ENCODE measurements at places on chromosomes 11 and 22.
A peak's percentile ranks its signal among the peaks of the same experiment; 100 is the strongest.

- DNase-seq = no peak
These were observed 522 bp downstream of the TOB2 start for GRCh38 chr22:41446057-41446501.

DNA sequence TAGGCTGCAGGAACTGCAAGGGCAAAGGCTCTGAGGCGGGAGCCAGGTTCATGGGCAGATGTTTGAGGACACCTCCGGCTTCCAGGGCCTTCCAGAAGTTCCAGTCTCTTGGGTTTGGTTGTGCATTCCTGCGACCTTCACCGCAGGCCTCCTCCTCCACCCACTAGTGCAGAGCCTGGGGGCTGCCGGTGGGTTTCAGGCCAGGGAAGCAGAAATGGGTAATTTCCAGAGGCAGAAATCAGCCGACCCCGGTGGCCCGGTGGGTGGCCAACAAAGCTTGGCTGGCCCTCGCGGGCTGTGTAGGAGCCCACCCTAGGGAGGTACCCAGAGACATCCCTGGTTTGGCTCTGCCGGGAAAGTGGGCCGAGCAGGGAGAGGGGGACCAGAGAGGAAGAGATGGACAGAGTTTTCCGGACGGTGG is 417 bp upstream of the PHETA2 start:
- DNase-seq = no peak

DNA sequence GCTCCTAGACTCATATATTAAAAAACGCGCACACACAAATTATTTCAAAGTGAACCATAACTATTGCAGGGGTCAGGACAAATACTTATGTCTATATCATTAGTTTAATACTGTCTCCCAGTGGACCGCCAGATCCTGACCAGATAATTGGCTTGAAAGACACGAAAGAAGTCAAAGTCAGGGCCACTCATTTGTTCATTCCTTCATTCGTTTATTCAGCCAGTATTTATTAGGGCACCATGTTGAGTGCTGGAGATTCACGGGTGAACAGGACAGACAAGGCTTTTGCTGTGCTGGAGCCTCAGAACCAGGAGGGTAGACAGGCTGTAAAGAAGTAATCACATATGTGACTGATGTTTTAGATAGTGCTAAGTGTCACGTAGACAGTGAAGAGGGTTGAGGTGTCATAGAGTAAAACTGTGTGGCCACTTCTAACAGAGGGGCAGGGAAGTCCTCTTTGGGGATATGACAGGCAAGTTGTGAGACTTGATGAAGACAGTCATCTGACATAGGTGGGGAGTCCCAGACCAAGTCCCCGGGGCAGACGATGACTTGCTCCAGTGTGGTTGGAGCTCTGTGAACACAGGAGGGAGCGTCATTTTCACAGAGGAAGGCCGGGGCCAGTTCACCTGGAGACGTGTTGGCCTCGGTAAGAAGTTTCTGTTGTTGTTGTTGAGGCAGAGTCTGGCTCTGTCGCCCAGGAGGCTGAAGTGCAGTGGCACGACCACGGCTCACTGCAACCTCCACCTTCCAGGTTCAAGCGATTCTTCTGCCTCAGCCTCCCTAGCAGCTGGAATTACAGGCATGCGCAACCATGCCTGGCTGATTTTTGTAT is 25.9 kb downstream of the RBX1 start:
- DNase-seq = no peak

GRCh38 chr22:40797427-40797826 is 21.7 kb downstream of the SLC25A17 start:
- no peak for DNase-seq

GRCh38 chr11:122202951-122203456 is 87.0 kb upstream of the BLID start:
- DNase-seq = no peak

DNA sequence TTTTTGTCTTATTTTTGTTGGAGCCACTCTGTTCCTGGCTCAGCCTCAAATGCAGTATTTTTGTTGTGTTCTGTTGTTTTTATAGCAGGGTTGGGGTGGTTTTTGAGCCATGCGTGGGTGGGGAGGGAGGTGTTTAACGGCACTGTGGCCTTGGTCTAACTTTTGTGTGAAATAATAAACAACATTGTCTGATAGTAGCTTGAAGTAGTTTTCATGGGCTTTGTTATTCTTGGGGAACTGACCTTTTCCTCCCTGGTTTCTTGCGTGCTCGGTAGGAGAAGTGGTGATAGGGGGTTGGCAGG is 6.0 kb upstream of the MCM5 start:
- DNase-seq = no peak

GRCh38 chr11:35173011-35173511 is 34.1 kb downstream of the CD44 start:
- DNase-seq = no peak

DNA sequence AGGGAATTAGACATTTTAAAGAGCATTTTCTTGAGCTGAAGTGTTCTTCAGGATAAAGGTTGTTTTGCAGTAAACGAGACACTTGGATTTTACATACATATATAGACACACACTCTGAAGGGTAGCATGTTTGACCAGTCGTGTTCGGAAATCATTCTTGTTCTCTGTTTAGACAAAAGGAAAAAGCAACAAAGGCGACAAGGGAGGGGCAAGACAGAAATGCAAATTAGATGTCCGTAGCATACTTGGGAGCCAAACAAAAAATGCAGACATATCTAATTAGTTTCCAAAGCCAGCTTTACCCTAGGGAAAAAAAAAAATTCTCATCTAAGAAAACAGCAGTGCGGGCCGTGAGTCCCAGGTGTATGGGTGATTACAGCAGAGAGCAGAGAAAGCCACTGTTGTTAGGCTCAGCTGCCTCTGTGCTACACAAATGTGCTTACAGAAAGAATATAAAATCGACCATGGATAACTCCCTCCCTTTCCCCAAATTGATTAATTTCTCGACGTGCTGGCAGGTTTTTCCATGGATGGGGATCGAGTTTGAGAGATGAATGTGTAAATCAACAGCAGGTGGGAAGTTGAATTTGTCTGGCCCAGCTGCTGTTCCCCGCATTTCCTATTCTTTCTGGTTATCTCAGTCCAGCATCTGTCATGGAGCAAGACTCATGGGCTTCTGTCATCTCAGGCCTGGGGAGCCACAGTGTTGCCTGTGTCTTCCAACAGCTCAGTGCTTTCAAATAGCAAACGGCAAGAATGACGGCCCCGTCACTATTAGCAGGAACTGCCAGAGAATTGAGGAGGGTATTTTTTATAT is 176.5 kb upstream of the TTC12 start:
- DNase-seq = no peak

GRCh38 chr11:9266926-9267325 is 1.8 kb upstream of the DENND5A start:
- no peak for DNase-seq

GRCh38 chr22:44461614-44462013 is 36.4 kb downstream of the RTL6 start:
- DNase-seq = no peak

DNA sequence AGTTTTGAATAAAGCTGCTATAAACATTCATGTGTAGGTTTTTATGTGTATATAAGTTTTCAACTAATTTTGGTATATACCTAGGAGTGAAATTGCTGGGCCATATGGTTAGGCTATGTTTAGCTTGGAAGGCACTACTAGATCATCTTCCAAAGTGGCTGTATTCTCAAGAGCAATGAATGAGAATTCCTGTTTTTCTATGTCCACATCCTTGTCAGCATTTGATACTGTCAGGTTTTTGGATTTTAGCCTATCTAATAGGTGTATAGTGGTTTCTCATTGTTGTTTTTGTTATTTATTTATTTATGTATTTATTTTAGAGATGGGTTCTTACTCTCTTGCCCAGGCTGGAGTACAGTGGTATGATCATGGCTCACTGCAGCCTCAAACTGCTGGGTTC is 26.3 kb upstream of the CLTCL1 start:
- no peak for DNase-seq

- DNase-seq = peak; percentile 38
These were observed 513.1 kb downstream of the MIAT start for GRCh38 chr22:27170491-27170890.

- no peak for DNase-seq
These were observed 8.0 kb downstream of the MYO7A start for GRCh38 chr11:77136074-77136473.

DNA sequence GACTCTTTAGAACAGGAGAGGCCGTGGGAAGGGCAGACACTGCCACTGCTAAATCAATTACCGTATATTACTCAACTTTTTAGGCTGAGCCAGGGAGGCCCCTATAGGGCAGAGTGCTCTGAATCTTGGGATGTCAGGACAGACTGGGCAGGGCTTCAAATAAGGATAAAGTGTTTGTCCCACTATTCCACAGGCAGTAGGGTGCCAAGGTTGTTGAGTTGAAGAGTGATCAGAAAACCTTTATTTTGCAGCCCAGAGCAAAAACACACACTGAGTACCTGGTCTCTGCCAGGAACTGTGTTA is 1.6 kb upstream of the B4GAT1 start:
- DNase-seq = no peak

DNA sequence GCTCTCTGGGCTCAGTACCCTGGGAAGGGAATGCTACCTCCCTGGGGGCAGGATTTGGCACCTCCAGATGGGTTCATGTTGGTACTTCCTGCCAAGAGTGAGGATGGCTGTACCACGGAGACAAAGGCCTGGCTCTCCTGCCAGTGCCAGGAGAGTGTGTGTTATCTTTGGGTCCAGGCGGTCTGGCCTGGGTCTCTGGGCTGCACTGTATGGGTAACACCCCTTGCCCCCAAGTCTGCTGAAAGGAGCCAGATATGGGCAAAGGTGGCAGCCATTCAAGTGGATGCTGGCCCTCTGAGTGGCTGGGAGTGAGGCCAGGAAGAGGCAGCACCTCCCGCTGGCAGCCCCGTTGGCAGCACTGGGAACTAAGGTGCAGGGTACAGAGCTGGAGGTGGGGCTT is 91.5 kb downstream of the NECTIN1 start:
- DNase-seq = no peak

DNA sequence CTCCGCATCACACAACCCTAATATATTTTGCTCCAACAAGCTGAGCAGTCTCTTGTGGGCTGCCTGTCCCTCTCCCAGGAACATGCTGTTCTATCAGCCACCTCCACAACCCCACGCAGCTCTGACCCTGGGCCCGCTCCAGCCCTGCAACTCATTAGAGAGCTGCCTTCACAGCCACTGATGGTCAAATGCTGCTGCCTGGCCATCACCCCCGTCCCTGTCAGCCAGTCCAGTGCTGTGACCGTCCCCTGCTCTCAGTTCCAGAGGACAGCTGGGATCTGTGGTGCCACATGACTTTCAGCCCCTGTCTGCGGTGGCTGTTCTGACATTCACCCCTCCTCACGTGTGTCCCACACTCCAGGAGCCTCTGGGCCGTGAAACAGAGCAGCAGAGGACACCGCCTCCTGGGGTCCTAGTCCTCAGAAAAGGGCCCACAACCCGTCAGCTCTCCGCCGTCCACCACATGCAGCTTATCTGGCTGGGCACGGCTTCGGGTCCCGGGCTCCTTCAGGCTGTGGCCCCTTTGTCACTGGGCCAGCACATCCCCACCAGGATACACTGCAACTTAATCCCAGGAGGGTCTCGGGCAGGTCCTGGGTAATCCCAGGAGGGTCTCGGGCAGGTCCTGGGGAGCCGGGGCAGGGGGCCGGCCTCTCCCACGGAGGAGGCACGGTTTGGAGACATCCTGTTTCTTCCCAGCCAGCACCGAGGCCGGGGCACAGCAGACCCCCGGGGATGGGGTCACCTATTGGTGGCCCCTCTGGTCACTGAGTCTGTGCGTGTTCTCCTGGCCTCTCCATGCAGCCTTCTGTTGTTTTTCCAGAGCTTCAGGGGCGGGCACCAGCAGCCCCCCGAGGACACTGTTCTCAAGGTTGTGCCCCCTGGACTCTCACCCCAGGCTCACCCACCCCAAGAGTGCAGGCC is 15.1 kb downstream of the CRELD2 start:
- DNase-seq = no peak

- DNase-seq = no peak
These were observed 231.7 kb downstream of the DYNC2H1 start for GRCh38 chr11:103340956-103341355.

DNA sequence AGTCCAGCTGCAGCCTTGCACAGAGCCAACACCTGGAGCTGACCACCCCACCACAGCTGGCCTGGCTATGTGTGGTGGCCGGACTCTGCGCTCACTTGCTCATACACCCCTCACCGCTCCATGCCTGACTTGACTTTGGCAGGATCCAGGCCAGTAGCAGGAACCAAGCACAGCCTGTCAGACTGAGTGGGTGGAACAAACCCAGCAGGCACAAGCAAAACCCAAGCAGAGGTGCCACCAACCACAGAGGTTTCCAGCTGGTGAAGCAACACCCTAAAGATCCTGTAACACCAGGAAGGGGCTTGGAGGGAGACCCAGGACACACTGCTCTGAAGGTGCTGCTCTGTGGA is 44.9 kb upstream of the WNT11 start:
- DNase-seq = no peak

- DNase-seq = no peak
These were observed 50.3 kb upstream of the TTLL12 start for GRCh38 chr22:43237280-43237679.

DNA sequence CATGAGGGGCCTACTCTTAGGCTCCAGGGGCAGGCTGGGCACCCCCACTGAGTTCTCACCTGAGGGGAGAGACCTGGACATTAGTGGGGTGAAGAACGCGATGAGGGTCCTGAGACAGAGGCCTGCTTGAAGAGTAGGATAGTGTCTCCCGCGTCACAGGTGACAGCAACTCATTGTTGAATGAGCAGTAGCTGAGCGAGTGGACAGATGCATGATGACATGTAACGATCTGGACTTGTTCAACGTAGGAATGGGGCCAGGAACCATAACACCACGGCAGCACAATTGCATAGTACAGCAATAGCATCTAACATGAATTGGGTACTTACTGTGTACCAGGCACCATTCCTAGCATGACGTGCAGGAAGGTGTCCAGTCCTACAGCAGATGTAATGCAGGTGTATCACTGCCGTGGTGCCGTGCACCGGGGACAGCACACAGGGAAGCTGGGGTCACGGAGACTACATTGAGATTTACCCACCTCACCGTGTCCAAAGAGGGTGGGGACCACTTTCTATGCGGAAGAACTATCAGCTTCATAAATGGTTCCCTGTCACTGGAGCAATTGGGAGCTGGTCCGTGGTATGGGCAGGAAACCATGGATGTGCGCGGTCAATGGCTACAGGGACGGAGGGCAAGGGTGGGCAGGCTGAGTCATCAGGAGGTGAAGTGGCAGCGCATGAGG is 1019.1 kb downstream of the TBC1D22A start:
- no peak for DNase-seq

GRCh38 chr11:67303132-67303834 is at the start of gene SSH3:
Gene SSH3, plus strand, starts transcription at chr11:67303530. Its CDS starts 96 bp downstream, at chr11:67303626.
- DNase-seq = no peak

- no peak for DNase-seq
These were observed 5.3 kb upstream of the RRAS2 start for GRCh38 chr11:14364322-14364721.

GRCh38 chr11:123072762-123073161 is 10.8 kb upstream of the HSPA8 start:
- no peak for DNase-seq

- DNase-seq = peak; percentile 4
These were observed 101.1 kb upstream of the FAT3 start for GRCh38 chr11:92123540-92123939.

GRCh38 chr22:26610072-26610958 is 7.5 kb downstream of the CRYBB1 start:
- DNase-seq = peak; percentile 67

GRCh38 chr11:130165601-130166456 is 6.2 kb downstream of the ST14 start:
- DNase-seq = no peak

GRCh38 chr22:39231197-39231950 is 13.4 kb downstream of the PDGFB start:
- DNase-seq = no peak

- DNase-seq = no peak
These were observed 2.9 kb downstream of the NAGA start for GRCh38 chr22:42067671-42068251.

GRCh38 chr11:69879729-69880005 is 60.5 kb upstream of the FGF3 start:
- no peak for DNase-seq

GRCh38 chr11:66851698-66852465 is 5.0 kb upstream of the LRFN4 start:
- no peak for DNase-seq

Data from non-pigmented ciliary epithelial cell (primary cell).